Smooth muscle cell of trachea (primary cell): ENCODE measurements at places on chromosomes 11 and 22. TPM values are rescaled to one million over a fixed set of nuclear protein-coding genes. Genes with fewer than 3 reads are reported as not detected.

RAG2 gene
- total RNA-seq, result not detected in 2 replicates

OR52B2 gene
- total RNA-seq, result not detected in 2 replicates

ANO1 gene
- total RNA-seq, result 0.83 TPM in 1 of 2 replicates, not detected in the other

MYO7A gene
- 0.15 and 0.17 TPM in 2 replicates for total RNA-seq

CD3G gene
- not detected in 2 replicates for total RNA-seq
